ENCODE measurements at places on chromosomes 6 and 20. TPM values are rescaled to one million over a fixed set of nuclear protein-coding genes. Genes with fewer than 3 reads are reported as not detected.

Gene OXT
- not detected for total RNA-seq

Gene LY6G5C
- 1.1 TPM for total RNA-seq

Gene ZNF318
- total RNA-seq, result 5.1 TPM

Gene DDO
- total RNA-seq, result 0.16 TPM

Gene TNFRSF6B
- 0.93 TPM for total RNA-seq

Gene RFX6
- not detected for total RNA-seq

Gene RAET1G
- 6.8 TPM for total RNA-seq
